ENCODE measurements at places on chromosomes 12 and 14.

- DNase-seq = no peak
Observed at GRCh38 chr14:102927878-102928411, 5.5 kb downstream of the AMN start.

GRCh38 chr14:76810953-76811400, 1.7 kb downstream of the ANGEL1 start:
- DNase-seq = no peak

- DNase-seq = no peak
Observed at GRCh38 chr12:6582196-6582595, 14.1 kb upstream of the NOP2 start.

DNA sequence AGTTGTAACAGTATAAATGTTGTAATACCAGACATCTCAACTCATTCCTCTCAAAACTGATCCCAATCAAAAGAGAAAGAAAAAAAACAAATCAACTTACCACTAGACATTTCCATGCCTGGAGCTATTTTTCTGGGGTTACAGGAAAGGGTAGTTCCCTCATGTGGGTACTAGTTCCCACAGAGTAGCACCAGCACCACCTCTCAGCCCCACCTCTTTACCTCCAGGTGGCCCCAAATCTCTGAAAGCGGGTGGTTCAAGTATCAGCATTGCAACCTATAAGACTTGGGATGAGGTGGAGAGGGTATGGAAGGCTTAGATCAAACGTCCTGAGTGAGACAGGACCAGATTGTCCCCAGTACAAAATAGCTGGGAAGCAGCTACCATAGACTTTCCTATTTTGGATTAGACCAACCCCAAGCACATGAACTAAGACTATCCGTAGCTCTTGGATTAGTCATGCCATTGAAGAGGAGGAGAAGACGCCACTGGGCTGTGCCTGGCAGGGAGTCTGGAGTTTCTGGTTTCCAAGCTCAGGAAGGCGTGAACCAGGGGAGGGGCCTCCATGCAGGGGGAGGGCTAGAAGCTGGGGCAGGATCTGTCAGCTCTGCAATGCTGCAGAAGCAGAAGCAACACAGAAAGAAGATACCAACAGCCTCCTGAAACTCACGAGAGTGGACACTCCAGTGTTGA, at the start of gene SLC39A2:
Gene SLC39A2, plus strand, starts transcription at position 620 of the 693 bp plus-strand sequence. CDS start 154 bp downstream, outside the sequence.
- DNase-seq = no peak

DNA sequence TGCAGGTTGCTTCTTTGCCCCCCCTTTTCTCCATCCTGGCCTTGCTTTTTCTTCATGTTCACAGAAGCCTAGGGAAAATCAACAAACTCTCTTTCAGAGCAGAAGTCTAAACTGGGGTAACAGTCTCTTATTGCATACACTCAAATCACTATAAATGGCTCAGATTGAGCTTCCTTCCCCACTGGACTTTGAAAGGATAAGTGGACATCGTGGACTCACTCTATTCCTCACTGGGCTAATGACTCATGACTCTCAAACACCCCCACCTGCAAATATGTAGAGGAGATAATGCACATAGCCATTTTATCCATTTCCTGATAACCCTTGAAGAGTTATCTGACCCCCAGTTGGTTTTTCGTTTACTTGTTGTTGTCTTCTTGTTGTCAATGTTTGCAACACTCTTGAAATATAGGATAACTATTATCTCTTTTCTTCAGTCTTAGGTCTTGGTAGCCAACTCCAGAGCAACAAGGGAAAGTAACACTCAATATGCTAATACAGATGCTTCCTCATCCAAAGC, 221.3 kb downstream of the PIK3C2G start:
- DNase-seq = no peak

DNA sequence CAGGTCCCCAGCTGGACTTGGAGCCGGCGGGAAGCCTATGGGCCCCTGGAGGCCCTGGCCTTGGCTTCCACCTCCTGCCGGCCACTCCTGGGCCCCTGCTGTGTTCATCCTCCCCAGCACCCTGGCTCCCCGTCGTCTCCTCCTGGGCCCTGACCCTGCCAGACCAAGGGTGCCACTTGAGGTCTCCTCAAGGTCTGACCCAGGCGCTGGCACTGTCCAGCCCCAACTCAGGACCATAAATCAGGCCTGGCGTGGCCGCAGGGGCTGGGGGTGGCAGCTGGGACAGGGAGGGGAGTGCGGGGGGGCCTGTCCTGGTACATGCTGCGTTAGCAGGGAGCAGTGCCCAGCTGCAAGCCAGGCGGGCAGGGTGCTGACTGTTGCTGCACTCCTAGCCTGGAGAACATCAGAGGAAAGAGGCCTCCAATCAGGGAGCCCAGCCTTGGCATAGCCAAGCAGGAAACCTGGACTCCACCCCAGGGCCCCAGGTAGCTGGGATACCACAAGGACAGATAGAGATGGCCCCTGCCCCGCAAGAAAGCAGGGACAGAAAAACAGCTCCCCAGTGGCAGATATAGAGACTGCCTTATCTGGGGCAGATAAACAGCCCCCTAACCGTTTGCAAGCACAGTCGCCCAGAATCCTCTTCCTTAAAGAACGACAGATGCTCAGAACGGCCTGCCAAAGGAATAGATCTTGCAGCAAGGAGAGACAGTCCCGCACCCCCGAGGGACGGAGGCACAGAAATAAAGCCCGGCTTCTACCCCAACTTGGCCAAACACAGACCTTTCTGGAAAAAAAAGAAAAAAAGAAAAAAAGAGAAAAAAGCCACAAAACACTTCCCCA, 6.5 kb upstream of the ATG101 start:
- no peak for DNase-seq

DNA sequence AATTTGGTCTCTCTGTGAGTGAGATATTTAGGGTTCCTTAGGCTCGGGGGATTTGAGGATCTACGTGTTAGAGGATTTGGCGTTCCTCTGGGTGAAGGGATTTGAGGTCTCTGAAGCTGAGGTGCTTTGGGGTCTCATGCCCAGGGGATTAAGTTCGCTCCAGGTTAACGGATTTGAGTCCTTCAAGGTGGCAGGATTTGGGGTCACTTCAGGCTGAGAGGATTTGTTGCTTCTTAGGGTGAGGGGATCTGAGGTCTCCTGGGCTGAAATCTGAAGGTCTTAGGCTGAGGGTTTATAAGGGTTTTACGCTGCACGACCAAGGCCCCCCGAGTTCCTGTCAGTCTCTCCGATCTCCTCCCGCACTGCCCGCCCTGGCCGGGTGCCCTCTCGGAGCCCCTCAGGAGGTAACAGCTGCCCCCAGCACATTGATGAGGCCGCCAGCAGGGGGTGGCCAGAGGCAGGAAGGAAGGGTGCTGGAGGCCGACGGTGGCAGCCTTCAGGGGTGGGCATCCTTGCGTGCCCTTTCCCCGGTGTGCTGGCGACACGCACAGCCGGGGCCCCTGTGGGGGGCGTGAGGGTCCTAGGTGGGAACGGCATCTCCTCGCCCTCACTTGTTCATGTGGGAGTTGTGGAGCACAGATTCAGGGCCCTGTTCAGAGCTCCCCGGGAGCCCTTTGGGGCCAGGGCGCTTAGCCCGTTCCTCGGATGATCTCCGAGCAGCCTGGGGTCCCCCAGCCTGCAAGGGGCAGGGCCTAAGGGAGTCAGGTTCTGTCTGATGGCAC, 14.3 kb downstream of the CEP170B start:
- DNase-seq = no peak

DNA sequence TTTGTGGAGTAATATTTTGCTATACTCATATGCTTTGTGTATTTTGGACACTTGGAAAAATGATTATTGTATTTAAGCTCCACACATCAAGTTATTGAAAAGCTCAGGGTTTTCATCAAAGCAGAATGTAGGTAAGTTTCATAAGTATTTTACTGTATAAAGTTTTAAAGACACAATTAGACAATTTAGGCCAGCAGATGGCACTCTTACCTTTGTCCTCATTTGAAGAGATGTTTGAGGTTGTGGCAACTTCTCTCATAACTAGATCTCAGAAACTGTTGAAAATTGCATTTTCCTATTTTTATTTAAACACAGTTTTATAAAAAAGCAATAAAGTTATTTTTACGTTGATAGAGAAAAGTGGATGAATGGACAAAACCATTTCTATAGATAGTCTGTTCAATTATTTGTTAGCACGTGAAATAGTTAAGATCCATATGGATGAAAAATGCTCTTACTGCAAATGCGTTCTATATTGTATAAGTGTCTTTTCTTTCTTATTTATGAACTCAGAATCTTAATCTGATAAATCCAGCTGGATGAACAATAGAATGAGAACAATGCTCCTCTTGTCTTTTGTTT, 300.0 kb downstream of the AEBP2 start:
- no peak for DNase-seq

- no peak for DNase-seq
Observed at GRCh38 chr14:67955261-67955660, 135.7 kb downstream of the RAD51B start.

DNA sequence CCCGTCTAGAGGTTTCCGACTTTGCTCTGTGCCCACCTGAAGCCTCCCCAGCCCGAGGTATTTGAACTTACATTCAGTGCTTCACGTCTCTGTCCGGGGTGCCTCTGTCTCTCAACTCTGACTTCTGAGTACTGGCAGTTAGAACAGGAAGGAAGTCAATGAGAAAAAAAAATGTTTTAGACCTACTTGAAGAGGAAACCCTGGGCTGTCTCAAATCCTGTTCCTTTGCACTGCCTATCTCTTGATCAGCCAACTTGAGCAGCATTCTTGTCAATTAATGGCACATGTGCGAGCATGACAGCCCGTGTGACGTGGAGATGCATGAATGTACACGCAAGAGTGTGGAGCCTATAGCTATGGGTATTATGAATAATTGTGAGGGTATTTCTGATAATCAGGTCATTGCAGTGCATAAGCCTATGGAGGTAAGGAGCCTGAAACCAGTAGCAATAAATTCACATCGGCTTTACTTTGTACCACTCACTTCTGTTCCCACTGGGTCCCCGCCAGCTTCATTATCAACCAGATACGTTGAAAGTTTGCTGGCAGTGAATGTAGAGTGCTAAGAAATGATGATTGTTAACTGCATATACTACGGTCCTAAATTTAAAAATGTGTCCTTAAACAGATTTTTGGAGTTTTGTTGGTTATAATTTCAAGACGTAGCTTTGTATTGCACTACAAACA, at the start of gene ARHGDIB:
Gene ARHGDIB, minus strand, starts transcription at position 136 of the 687 bp plus-strand sequence. CDS start 10,889 bp downstream, outside the sequence.
- peak; percentile 52 for DNase-seq

GRCh38 chr14:104451474-104451873, 128.1 kb upstream of the C14orf180 start:
- DNase-seq = no peak

DNA sequence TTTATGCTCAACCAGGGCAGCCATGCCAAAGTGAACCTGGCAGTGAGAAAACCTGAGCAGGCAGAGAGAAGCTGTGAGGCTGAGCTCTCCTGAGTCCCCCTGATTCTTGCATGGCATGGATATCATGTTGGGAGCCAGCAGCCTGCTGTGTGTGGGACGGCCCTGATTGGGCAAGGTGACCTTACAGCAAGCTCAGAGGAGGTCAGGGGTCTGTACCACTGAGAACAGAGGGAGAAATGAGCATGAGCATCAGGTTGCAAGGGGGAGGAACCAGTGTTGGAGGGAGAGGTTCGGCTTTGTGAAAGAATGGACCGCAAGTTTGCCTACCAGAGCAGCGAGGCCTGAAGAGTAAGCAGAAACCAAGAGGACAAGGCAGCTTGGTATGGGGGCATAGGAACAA, 59.1 kb upstream of the PTGR2 start:
- DNase-seq = peak; percentile 45

All from RWPE2 (cell line).